ENCODE measurements at places on chromosomes 6 and 20.
A peak's percentile ranks its signal among the peaks of the same experiment; 100 is the strongest.

- DNase-seq, result no peak
These were observed 54.3 kb upstream of the GMPR start for GRCh38 chr6:16184129-16184528.

DNA sequence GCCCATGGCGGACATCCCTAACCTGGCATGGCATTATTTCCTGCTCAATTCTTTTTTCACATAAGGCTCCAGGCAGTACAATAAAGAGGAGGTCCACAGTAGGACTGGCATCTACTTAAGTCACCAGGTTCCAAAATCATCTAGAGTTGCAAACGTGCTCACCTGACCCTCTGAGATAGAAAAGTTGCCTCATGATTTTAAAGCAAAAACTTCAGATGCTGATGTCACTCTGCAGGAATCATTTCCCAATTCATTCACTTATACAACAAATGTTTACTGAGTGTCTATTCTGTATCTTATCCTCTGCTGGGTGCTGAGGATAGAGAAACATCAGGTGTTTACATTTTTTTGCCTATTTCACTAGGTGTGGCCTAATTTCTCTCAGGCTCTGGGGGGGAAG is 2.2 kb downstream of the ADGRF4 start:
- no peak for DNase-seq

- peak; percentile 44 for DNase-seq
These were observed 49.4 kb upstream of the DACT2 start for GRCh38 chr6:168368936-168369335.

GRCh38 chr6:119523556-119523955 is 174.0 kb upstream of the MAN1A1 start:
- no peak for DNase-seq

DNA sequence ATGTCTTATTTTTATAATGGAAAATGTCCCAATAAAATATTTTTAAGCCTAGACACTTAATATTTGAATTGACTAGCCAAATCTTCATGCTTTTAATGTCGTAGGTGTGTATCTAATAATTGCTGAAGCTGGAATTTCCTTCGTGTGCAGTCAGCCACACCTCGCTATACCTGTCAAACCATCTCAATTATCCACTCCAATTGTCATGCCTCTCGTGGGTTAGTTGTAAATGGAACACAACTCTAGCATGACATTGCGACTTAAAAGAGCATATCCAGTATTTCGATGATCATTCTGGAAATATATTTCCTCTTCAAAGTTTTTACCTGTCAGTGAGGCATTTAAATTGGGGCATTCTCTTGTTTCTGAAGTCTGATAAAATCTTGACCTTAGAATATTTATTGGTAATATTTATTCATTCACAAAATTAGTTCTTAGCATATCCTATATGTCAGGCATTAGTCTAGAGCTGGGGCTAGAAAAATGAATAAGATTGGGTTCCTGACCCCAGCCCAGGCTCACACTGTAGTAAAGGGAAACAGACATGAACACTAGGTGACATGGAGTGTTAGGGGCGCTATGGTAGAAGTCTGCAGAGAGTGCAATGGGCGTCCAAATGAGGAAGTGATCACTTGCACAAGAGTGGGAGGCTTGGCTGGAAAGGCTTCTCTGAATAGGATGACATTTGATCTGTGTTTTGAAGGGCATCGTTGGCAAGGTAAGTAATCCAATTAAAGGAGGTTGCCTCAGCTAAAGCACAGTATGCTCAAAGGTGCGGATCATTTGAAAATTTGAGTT is 11.0 kb upstream of the CFAP206 start:
- DNase-seq, result no peak

DNA sequence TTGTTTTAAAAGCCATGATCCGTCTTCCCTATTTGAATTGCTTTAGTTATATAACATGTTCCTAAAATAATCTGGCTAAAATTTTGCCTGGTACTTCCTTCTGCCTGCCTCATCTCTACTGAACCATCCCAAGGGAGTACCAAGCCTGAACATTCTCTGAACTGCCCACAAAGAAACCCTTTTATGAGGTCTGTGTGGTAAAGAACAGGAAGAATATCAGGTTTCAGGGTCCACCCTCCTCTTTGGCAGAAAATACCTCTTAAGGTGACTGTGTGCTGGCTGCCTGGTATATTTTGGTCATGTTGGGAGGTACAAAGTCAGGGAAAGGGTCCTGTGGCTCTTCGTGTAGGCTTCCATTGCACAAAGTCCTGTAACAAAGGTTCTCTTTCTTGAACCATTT is 574.1 kb upstream of the CHD6 start:
- DNase-seq, result no peak

DNA sequence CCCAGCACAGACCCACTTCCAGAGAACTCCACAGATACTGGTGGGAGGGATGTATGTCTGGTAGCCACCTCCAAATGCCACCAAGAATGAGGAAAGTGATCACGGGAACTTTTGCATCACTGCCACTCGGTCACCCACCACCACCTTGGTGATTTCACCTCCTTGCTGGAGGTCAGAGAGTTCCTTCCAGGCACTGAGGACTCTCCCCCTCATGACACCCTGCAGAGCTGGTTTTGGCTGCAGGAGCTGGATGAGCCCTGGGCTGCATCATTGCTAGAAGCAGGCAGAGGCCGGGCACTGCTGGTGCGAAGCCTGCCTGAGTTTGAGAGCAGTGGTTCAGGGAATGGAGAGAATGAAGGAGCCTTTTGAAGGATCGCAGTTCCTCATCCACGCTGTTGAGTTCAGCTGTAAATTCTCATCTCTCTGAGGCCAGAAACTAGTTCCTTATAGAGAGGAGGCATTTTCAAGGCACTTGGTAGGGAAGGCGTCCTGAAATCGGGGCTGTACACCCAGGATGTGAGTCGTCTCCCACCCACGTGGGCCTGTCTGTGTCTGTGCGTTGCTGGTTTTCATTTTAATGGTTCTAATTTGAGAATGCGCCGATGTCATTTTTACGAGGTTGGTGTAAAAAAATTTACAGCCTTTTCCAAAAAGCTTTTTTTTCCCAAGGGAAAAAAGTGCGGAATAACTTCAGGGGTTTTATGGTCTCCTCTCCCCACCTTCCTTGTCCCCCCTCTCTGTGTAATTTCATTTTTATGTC is 25.0 kb downstream of the FOXP4 start:
- no peak for DNase-seq

DNA sequence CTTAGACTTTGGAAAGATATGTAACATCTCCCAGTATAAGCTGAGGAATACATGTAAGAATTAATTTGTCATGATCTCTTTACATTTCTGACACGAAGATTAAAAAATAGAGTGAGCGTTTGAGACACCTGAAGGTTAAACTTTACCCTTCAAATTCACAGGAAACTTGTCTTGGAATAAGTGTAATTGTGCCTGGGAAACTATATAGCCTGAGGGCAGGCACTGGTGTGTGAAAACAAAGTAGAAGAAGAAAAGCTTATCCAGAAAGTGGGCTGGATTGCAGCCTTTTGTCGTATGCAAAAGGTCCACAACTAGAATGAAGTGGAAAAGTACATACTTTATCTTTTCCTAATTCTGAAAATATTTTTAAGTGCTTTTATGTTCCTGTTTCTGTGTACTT is 275.7 kb upstream of the TCF21 start:
- DNase-seq, result no peak

- DNase-seq, result no peak
These were observed 27.9 kb downstream of the FOXO3 start for GRCh38 chr6:108588586-108588985.

- DNase-seq, result no peak
These were observed 17.9 kb upstream of the CCDC170 start for GRCh38 chr6:151475653-151476523.

DNA sequence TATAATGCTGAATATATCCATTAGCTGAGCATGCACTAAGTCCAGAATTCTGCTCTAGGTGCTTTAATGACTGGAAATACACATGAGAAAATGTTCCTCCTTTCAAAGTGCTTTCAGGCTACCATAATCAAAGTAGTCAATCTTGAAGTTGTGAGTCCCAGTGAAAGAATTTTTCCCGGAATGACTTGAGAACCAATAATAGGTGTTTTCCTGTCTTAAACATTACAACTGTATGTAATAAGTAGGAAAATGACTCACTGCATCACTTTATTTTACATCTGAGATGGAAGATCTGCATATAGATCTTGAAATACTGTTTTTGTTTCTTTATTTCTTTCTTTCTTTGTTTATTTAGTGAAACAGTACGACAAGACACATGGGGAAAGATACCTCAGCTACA is 437.4 kb upstream of the JAG1 start:
- no peak for DNase-seq

Data from suprapubic skin (tissue), 4 donors.